ENCODE measurements at places on chromosomes 1 and 21. TPM values are rescaled to one million over a fixed set of nuclear protein-coding genes. Genes with fewer than 3 reads are reported as not detected.

VSIG8 gene
- not detected for total RNA-seq

MPZ gene
- total RNA-seq: under 0.01 TPM

SH3GLB1 gene
- total RNA-seq: 31.2 TPM

KLHDC7A gene
- under 0.01 TPM for total RNA-seq

CHI3L2 gene
- total RNA-seq: not detected

TSPEAR gene
- total RNA-seq: not detected

LIPI gene
- total RNA-seq: not detected

SPATA46 gene
- total RNA-seq: not detected

TESK2 gene
- total RNA-seq: 1.6 TPM

FAM167B gene
- total RNA-seq: 0.26 TPM

RIIAD1 gene
- not detected for total RNA-seq

IL10 gene
- not detected for total RNA-seq

OR2T11 gene
- total RNA-seq: not detected

RPE65 gene
- total RNA-seq: not detected

AGL gene
- 5.8 TPM for total RNA-seq

ZBED6 gene
- total RNA-seq: 4.5 TPM

NBPF19 gene
- total RNA-seq: 6.1 TPM

NAXE gene
- total RNA-seq: 142 TPM

ALPL gene
- not detected for total RNA-seq

CR1L gene
- not detected for total RNA-seq

CLCC1 gene
- 18.7 TPM for total RNA-seq

CDK11A gene
- 10.6 TPM for total RNA-seq

CCDC190 gene
- total RNA-seq: not detected

ACKR1 gene
- not detected for total RNA-seq

PRAMEF5 gene
- not detected for total RNA-seq

DNTTIP2 gene
- total RNA-seq: 28.4 TPM

BMP8A gene
- not detected for total RNA-seq

ANGPTL3 gene
- total RNA-seq: not detected

AMPD1 gene
- total RNA-seq: not detected

SAMD11 gene
- 0.53 TPM for total RNA-seq

KRTAP7-1 gene
- total RNA-seq: not detected

FCRL3 gene
- not detected for total RNA-seq

TAS1R3 gene
- 0.26 TPM for total RNA-seq

NCDN gene
- 10.0 TPM for total RNA-seq

OR2L2 gene
- not detected for total RNA-seq

KLHDC8A gene
- total RNA-seq: not detected

ASAP3 gene
- 1.8 TPM for total RNA-seq

BMP8B gene
- total RNA-seq: 1.3 TPM

TMEM82 gene
- total RNA-seq: not detected

SH2D2A gene
- 1.2 TPM for total RNA-seq

PTGS2 gene
- total RNA-seq: 22.1 TPM

KRTAP21-2 gene
- not detected for total RNA-seq

SYCP1 gene
- total RNA-seq: not detected

PARK7 gene
- total RNA-seq: 287 TPM

SNX27 gene
- total RNA-seq: 20.0 TPM

CFHR5 gene
- total RNA-seq: not detected

KRTAP12-2 gene
- not detected for total RNA-seq

PADI3 gene
- total RNA-seq: 0.38 TPM

LMX1A gene
- not detected for total RNA-seq

GUCA2A gene
- not detected for total RNA-seq
